CD4-positive, alpha-beta memory T cell (primary cell): ENCODE measurements at places on chromosomes 12 and 14.

- no peaks in the 10 kb centered on the region for H3K36me3 ChIP-seq
- H3K4me3 ChIP-seq, result no peak overlapping the region
- no peaks in the 10 kb centered on the region for H3K4me1 ChIP-seq
- no peak overlapping the region for H3K27ac ChIP-seq
- DNase-seq, result no peak
- no peaks in the 10 kb centered on the region for H3K27me3 ChIP-seq
Observed at GRCh38 chr12:94561943-94562411, 88.4 kb downstream of the TMCC3 start.

- H3K36me3 ChIP-seq, result no peaks in the 10 kb centered on the region
- H3K4me1 ChIP-seq, result no peaks in the 10 kb centered on the region
- H3K27ac ChIP-seq, result no peak overlapping the region
- H3K27me3 ChIP-seq, result no peaks in the 10 kb centered on the region
Observed at GRCh38 chr14:45868863-45869262, 615.9 kb upstream of the MIS18BP1 start.

DNA sequence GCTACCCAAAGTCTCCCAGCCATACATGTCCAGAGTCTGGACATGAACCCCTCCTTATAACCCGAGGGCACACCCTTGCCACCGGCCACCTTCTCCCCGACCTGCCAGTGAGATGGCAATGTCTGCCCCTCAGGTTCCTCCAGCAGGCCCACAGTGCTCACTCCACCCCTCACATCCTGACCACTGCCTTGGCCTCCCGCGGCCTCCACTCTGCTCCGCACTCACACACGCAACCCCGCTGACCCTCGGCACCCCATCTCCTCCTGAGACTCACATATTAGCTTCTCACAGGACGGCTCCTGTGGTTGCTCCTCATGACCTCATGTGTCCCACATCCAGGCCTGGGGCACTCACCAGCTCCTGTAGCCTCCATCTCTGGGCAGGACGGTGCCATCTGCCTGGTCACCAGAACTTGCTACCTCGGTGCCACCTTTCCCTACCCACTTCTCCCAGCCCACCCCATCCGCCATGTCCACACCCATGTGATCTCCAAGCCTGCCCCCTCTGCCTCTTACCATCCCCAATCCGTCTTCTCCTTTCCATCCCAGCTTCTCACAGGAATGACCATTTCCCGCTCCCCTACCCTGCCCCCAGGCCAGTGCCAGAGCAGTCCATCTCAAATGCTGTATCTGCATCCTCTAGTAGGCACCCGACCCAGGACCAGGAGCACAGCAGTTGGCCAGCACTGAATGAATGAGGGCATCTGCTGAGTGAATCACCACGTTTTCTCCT, 198.6 kb upstream of the DIO3 start:
- no peaks in the 10 kb centered on the region for H3K36me3 ChIP-seq
- no peak for DNase-seq
- no peak overlapping the region for H3K27ac ChIP-seq
- no peaks in the 10 kb centered on the region for H3K4me1 ChIP-seq

- no peak overlapping the region for H3K4me3 ChIP-seq
- no peaks in the 10 kb centered on the region for H3K36me3 ChIP-seq
- no peak overlapping the region for H3K27ac ChIP-seq
Observed at GRCh38 chr14:99590746-99591555, 13.1 kb downstream of the CCDC85C start.

GRCh38 chr14:66476964-66477363, 9.2 kb upstream of the CCDC196 start:
- no peak overlapping the region for H3K27ac ChIP-seq
- no peaks in the 10 kb centered on the region for H3K36me3 ChIP-seq
- H3K4me1 ChIP-seq, result no peaks in the 10 kb centered on the region
- no peak for DNase-seq
- H3K4me3 ChIP-seq, result no peak overlapping the region

DNA sequence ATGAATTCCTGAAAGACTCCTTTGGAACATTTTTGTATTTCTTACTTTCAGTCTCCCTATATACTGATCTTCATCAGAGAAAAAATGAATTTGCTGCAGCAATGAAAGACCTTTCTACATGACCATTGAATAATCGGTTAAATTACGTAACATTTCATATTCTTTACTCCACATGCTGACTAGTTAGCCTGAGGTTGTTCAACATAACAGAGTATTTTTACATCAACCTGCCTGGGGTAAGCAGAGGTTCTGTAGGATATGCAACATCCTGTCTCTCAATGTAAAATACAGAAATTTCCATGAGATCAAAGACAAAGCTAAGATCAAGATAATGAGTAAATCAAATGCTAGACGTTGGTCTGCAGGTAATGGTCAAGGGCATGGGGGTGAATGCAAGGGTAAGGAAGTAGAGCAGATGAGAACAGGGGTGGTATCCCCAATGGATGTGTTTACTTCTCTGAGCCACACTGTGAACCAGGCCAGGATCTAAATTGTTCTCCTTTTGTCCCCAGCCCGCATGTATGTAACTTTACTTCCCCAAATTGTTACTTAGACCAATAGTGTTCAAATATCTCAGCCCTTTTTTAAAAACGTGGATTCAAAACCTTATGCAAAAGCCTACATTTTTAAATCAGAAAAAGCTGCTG, 45.4 kb downstream of the DUSP6 start:
- no peak overlapping the region for H3K4me3 ChIP-seq
- H3K4me1 ChIP-seq, result peaks cover 8% of the 10 kb centered on the region
- H3K36me3 ChIP-seq, result no peaks in the 10 kb centered on the region
- DNase-seq, result no peak

DNA sequence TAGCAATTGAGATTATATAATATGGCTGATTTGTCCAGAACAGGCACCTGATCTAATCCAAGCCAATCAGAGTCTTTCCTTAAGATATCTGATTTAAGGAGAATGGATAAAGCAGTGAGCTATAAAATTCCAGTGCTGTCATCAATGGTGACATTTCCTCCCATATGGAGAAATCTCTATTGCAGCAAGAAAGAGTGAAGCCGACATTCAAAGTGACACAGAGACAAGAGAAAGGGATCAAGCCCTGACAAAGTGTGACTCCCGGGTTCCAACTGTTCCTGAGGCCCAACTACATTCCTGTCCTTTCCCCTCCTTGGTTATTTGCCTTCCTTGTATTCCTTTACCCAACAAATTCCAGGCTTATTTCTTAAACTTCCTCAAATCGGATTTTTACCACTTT, 430.0 kb upstream of the SOX5 start:
- H3K27me3 ChIP-seq, result no peaks in the 10 kb centered on the region
- H3K36me3 ChIP-seq, result no peaks in the 10 kb centered on the region
- H3K4me1 ChIP-seq, result no peaks in the 10 kb centered on the region
- H3K4me3 ChIP-seq, result no peak overlapping the region

DNA sequence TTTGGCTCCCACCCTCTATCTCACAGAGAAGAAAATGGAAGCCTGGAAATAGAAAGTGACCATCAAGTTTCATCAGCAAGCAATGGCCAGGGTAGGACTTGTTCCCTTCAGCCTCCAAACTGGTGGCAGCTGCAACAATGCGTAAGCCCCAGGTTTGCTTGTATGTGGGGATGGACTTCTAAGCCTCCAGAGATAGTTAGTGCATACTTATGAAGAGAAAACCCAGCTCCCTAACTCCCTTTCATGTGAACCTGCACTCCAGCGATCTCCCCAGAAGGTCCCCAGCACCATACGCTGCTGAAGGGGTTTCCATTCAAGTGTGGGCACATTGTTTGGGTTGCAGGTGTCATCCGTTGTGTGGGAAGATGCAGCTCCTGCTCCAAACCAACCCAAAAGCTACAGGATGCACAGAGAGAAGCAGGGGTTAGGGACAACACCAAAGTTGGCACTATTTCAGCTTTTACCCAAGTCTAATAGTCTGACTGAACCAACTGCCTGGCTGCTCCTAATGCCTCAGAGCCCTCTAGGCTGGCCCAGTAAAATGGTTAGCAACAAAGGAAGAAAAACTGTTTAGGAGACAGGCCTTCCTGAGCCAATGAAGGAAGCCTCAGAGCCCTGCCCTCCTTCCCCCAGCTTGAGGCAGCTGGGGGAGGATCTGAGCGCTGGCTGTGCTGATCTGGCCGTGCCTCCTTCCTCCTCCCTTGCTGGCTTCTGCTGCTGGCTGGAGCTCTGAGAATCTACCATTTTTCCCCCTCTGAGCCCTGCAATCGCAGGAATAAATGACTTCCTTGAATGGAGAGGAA, 12.3 kb downstream of the ZFP36L1 start:
- no peaks in the 10 kb centered on the region for H3K27me3 ChIP-seq
- H3K4me3 ChIP-seq, result peak overlapping the region; percentile 49
- no peaks in the 10 kb centered on the region for H3K36me3 ChIP-seq
- peak; percentile 43 for DNase-seq

GRCh38 chr14:48289701-48290100, 614.3 kb upstream of the MDGA2 start:
- no peak overlapping the region for H3K4me3 ChIP-seq
- no peak overlapping the region for H3K27ac ChIP-seq
- H3K4me1 ChIP-seq, result no peaks in the 10 kb centered on the region
- H3K36me3 ChIP-seq, result no peaks in the 10 kb centered on the region
- no peak for DNase-seq
- H3K27me3 ChIP-seq, result no peaks in the 10 kb centered on the region

GRCh38 chr12:12807970-12808702, 5.0 kb upstream of the DDX47 start:
- peak; percentile 76 for DNase-seq
- H3K27ac ChIP-seq, result peak overlapping the region; percentile 61
- H3K4me3 ChIP-seq, result no peak overlapping the region
- no peaks in the 10 kb centered on the region for H3K36me3 ChIP-seq
- H3K27me3 ChIP-seq, result no peaks in the 10 kb centered on the region
- H3K4me1 ChIP-seq, result peaks cover 53% of the 10 kb centered on the region
